ENCODE measurements at places on chromosomes 11 and 22.

DNA sequence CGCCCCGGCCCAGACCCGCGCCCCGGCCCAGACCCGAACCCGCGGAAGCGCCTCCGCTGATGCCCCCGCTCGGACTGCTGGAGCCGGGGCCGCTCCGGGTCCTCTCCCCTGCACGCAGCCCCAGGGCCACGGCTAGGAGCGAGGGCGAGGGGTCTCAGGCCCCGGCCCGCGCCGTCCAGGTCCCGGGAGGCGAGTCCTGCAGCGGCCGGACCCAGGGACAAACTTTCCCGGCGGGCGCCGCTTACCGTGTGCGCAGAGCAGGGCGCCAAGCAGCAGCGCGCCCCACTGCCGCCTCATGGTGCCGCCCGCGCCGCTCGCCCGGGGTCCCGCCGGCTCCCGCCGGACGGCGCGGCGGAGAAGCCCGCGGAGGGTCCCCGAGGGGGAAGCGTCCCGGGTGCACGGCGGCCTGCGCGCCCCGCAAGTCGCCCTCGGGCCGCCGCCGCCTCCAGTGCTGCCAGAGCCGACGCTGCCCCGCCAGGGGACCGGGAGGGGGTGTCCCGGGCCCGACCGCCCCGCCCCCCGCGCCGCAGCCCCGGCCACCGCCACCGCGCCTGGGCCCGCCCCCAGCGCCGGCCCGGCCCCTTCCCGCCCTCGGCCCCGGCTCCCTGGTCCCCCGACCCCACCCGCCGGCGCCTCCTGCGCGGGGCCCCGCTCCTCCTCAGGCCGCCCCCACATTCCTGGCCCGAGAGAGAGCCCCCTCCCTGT is at the start of gene LRP4:
Gene LRP4, minus strand, starts transcription at position 468 of the 705 bp plus-strand sequence. Its CDS starts 171 bp downstream, at position 297.
- no peak for DNase-seq

GRCh38 chr11:18071098-18071705 is 25.1 kb upstream of the TPH1 start:
- no peak for DNase-seq

GRCh38 chr11:85705800-85706199 is 19.8 kb upstream of the CCDC89 start:
- no peak for DNase-seq

- DNase-seq, result peak; percentile 54
These were observed at the start of gene SLC43A3 for GRCh38 chr11:57426929-57427726. TSS of gene SLC43A3 (minus strand) at chr11:57427121. CDS start at chr11:57426172, 949 bp downstream.

DNA sequence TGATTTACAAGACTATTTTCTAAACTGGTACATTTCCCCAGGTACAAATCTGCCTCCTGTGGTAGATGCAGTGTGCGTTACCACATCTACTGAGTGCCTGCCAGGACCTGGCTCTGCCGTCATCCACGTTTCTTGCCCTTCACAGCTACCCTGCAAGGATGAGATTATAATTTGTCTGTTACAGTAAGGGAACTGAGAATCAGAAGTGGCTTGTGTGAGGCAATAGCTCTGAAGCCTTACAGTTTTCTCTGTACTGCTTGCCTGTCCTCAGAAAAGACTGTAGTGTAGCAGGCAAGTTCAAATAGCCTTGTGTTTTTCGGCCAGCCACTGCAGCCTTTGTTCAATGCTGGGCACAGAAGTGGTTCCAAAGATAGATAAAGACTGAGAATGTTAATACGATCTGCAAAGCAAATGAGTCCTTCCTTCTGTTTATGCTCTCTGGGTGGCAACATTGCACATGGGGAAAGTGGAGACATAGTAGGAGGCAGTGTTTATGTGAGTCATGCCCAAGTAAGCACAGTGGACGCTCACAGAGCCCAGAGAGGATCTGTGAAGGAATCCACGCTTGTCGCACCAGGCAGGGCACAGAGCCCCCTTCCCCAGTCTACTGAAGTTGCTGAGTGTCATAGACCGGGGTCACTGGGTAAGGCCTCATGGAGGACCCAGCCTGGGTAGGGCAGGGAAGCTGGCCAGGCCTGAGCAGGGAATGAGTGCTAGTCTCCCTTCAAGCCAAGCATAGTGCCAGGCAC is 49.1 kb downstream of the MICAL2 start:
- DNase-seq, result no peak

DNA sequence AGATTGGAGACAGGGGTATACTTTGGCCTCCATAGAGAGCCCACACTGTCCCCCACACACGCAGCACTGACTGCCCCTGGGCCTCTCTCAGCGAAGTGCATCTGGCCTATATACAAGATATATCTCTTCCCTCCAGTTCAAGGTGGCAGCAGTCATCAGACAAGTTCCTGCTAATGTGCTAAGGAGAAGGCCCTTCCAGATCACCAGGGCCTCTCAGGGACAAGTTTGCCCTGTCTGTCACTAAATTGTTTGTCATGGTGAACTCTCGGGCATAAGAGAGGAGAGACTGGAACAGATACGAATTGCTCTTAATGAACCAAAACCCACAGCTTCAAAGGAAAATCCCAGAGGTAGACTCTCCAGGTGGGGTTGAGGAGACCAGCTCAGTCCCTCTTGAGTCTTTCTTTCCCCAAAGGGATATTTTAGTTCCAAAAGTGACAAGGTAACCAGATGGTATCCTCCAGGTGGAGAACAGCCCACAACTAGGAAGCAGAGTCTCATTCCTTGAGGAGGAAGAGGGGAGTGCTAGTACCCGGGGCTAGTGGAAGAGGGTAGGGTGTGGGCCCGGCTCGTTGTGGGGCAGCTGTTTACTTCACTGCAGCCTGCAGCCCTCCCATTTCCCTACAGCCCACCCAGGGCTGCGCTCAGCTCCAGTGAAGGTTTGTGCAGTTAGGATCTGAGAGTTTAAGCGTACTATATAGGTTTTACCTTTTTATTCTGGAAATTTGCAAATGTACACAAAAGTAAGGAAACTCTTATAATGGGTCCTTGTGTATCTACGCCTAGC is 2.2 kb upstream of the SLC35C1 start:
- no peak for DNase-seq

DNA sequence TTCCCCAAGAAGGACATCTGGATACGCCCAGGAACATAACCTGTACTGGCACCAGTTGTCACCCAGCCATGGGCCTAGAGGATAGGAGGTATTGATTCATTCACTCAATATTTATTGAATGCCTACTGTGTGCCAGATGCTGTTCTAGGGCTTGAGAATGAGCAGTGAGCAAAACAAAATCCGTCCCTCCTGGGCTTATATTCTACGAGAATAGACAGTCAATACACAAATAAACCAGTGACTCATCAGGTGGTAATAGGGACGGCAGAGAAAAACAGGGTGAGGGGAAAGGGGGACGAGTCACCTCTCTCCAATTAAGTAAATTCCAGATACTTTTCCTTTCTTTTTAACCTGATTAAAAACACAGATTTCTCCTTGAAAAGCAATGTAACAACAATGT is 103.5 kb downstream of the MICAL2 start:
- DNase-seq, result no peak

- no peak for DNase-seq
These were observed 302.7 kb downstream of the DDX10 start for GRCh38 chr11:108967571-108967970.

Measured in T-helper 1 cell (primary cell).